Smooth muscle cell of bladder (primary cell): ENCODE measurements at places on chromosomes 11 and 22. TPM values are rescaled to one million over a fixed set of nuclear protein-coding genes. Genes with fewer than 3 reads are reported as not detected.

Gene ALDH3B1
- total RNA-seq = 24.9 and 28.6 TPM in 2 replicates

Gene DDI1
- under 0.01 TPM in 1 of 2 replicates, not detected in the other for total RNA-seq

Gene FADS1
- total RNA-seq = 154 and 160 TPM in 2 replicates

Gene CD248
- 60.8 and 63.9 TPM in 2 replicates for total RNA-seq

Gene MMP12
- total RNA-seq = under 0.01 and 0.28 TPM in 2 replicates
